ENCODE measurements at places on chromosomes 6 and 20. TPM values are rescaled to one million over a fixed set of nuclear protein-coding genes. Genes with fewer than 3 reads are reported as not detected.

Gene TBX18
- total RNA-seq, result 0.60 TPM

Gene IL17A
- total RNA-seq, result not detected

Gene PPP1R14C
- 33.6 TPM for total RNA-seq

Gene BPIFB2
- total RNA-seq, result not detected

Gene SASH1
- 53.5 TPM for total RNA-seq

Gene CRISP3
- total RNA-seq, result not detected

Gene C6orf58
- total RNA-seq, result not detected

Gene KCNK5
- 14.5 TPM for total RNA-seq

Gene ECT2L
- not detected for total RNA-seq

Gene SIRPB2
- 9.2 TPM for total RNA-seq

Gene RTN4IP1
- total RNA-seq, result 4.6 TPM

Measured in left lung (tissue), 14 donors.